ENCODE measurements at places on chromosomes 1 and 21. TPM values are rescaled to one million over a fixed set of nuclear protein-coding genes. Genes with fewer than 3 reads are reported as not detected.

NUP210L gene
- not detected for total RNA-seq

PGLYRP3 gene
- total RNA-seq, result 6.0 TPM

LRRC8C gene
- total RNA-seq, result 15.9 TPM

FCRL6 gene
- total RNA-seq, result not detected

STUM gene
- not detected for total RNA-seq
